ENCODE measurements at places on chromosomes 6 and 20.

GRCh38 chr6:42314571-42315258 lies 97.1 kb upstream of the MRPS10 start:
- DNase-seq = no peak

- DNase-seq = no peak
These were observed 69.7 kb downstream of the RFPL4B start for GRCh38 chr6:112416866-112417265.

DNA sequence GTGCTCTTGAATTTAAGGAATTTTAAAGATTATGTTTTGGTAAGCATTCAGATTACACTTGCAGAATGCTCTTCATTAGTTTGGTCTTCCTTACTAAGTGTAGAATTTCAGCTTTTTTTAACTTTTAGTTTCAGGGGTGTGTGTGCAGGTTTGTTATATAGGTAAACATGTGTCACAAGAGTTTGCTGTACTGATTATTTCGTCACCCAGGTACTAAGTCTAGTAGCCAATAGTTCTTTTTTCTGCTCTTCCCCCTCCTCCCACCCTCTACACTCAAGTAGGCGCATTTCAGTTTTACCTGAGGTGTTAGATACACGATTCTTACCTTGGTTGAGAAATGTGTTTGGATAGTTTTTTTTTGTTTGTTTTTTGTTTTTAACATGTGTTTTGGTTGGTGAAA lies 68.3 kb downstream of the AFG1L start:
- no peak for DNase-seq

GRCh38 chr6:88494401-88495140 lies 328.4 kb upstream of the CNR1 start:
- DNase-seq = no peak

GRCh38 chr6:35278708-35279107 lies 18.9 kb upstream of the DEF6 start:
- no peak for DNase-seq

DNA sequence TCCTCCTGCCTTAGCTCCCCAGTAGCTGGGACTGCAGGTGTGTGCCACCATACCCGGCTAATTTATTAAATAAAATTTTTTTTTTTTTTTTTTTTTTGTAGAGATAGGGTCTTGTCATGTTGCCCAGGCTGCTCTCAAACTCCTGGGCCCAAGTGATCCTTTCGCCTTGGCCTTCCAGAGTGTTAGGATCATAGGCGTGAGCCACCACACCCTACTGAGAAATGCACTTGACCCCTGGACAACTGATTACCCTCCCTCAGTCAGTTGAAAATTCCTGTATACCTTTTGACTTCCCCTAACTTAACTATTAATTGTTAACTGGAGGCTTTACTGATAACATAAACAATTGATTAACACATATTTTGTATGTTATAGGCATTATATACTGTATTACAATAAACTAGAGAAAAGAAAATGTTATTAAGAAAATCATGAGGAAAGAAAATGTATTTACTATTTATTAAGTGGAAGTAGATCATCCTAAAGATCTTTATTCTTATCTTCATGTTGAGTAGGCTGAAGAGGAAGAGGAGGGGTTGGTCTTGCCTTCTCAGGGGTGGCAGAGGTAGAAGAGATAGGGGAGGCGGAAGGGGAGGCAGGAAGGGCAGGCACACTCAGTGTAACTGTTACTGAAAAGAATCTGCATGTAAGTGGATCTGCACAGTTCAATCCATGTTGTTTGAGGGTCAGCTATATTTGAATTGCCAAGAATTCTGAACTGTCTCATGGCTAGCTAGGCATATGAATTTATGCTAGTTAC lies 104.3 kb downstream of the FARS2 start:
- DNase-seq = no peak

DNA sequence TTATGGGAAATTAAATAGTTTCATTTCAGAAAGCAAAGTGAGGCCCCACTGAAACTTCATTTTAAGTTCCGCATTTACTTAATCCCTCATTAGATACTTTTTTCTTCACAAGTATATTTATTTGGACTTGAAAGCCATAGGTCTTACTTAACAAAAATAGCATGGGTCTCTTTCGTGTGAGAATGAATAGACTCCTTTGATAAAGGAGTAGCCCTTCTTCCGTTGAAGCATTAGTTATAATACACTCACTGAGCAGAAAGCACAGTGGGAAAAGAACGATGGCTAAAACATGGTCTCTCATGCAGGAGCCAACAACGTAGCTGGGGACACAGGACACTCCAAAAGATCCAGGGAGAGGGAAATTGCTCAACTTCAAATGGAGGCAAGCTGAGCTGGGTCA lies 130.4 kb downstream of the SLC23A2 start:
- no peak for DNase-seq
